Body of pancreas (tissue), 4 donors: ENCODE measurements at places on chromosomes 1 and 21. TPM values are rescaled to one million over a fixed set of nuclear protein-coding genes. Genes with fewer than 3 reads are reported as not detected.
A peak's percentile ranks its signal among the peaks of the same experiment; 100 is the strongest.

The CXADR gene
- 41.9 TPM for total RNA-seq

The PRXL2B gene
- 5.6 TPM for total RNA-seq

The TRIM17 gene
- not detected for total RNA-seq

The CHI3L2 gene
- not detected for total RNA-seq

The DYRK3 gene
- total RNA-seq = 4.7 TPM

- H3K27ac ChIP-seq = peak overlapping the region; percentile 43
- peak; percentile 91 for DNase-seq
- no peak overlapping the region for H3K4me3 ChIP-seq
- H3K4me1 ChIP-seq = peaks cover 42% of the 10 kb centered on the region
Measured at GRCh38 chr1:23403735-23404486, 20.6 kb downstream of the TCEA3 start.

GRCh38 chr1:107100331-107100984, 40.4 kb upstream of the NTNG1 start:
- H3K27me3 ChIP-seq = no peaks in the 10 kb centered on the region
- no peak overlapping the region for H3K4me3 ChIP-seq
- no peaks in the 10 kb centered on the region for H3K4me1 ChIP-seq
- H3K27ac ChIP-seq = no peak overlapping the region
- DNase-seq = no peak

GRCh38 chr1:231214918-231215680, 25.9 kb upstream of the GNPAT start:
- H3K36me3 ChIP-seq = no peaks in the 10 kb centered on the region
- no peak for DNase-seq
- no peak overlapping the region for H3K27ac ChIP-seq
- no peak overlapping the region for H3K4me3 ChIP-seq

- no peaks in the 10 kb centered on the region for H3K36me3 ChIP-seq
- no peaks in the 10 kb centered on the region for H3K4me1 ChIP-seq
- no peak overlapping the region for H3K27ac ChIP-seq
- H3K27me3 ChIP-seq = no peaks in the 10 kb centered on the region
- no peak overlapping the region for H3K4me3 ChIP-seq
Measured at GRCh38 chr1:219081943-219082925, 91.4 kb upstream of the LYPLAL1 start.

DNA sequence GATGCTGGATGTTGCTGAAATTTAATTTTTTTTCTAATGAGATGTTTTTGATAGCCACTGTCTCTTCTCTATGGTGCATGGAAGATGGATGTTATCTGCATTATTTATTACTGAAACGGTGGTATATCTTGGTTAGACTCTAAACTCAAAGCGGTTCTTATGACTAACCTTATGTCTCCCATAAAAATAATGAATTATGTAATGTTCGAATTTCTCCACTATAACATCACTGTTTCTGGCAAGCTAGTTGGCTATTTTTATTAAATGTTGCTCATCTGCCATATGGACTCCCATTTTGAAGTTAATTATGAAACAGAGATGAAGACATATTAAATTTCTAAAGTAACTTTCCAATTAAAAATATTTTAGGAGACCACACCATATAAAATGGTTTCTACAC, 808.6 kb upstream of the ADGRL4 start:
- DNase-seq = no peak
- H3K27ac ChIP-seq = no peak overlapping the region
- no peak overlapping the region for H3K4me3 ChIP-seq
- H3K27me3 ChIP-seq = no peaks in the 10 kb centered on the region
- H3K36me3 ChIP-seq = no peaks in the 10 kb centered on the region
- no peaks in the 10 kb centered on the region for H3K4me1 ChIP-seq

DNA sequence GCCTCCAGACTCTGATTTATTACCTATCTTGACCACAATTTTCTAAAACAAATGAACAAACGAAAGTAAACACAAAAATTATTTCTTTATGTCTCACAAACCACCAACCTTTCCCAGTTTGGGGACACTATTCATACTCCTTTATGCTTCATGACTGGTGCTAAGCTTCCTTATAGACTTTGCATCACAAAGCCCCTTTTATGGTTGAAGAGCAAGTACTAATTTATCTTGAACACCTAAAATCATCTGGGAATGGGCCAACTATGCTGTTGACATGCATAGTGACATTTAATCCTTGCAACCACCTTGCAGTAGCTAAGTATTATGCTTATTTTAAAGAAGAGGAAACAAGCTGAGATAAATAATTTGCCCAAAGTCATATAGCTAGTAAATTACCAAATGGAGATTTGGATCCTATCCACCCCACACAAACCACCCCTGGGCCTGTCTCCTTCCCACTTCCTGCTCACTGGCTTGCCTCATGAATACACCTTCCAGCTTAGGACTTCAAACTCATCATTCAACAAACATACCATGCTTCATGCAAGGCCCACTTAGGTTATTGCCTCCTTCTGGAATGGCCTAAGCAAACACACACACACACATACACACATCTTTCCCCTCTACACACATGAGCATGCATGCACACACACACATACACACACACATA, 192.2 kb downstream of the PLPP3 start:
- H3K36me3 ChIP-seq = no peaks in the 10 kb centered on the region
- DNase-seq = no peak
- no peak overlapping the region for H3K27ac ChIP-seq
- no peaks in the 10 kb centered on the region for H3K4me1 ChIP-seq
- no peak overlapping the region for H3K4me3 ChIP-seq

DNA sequence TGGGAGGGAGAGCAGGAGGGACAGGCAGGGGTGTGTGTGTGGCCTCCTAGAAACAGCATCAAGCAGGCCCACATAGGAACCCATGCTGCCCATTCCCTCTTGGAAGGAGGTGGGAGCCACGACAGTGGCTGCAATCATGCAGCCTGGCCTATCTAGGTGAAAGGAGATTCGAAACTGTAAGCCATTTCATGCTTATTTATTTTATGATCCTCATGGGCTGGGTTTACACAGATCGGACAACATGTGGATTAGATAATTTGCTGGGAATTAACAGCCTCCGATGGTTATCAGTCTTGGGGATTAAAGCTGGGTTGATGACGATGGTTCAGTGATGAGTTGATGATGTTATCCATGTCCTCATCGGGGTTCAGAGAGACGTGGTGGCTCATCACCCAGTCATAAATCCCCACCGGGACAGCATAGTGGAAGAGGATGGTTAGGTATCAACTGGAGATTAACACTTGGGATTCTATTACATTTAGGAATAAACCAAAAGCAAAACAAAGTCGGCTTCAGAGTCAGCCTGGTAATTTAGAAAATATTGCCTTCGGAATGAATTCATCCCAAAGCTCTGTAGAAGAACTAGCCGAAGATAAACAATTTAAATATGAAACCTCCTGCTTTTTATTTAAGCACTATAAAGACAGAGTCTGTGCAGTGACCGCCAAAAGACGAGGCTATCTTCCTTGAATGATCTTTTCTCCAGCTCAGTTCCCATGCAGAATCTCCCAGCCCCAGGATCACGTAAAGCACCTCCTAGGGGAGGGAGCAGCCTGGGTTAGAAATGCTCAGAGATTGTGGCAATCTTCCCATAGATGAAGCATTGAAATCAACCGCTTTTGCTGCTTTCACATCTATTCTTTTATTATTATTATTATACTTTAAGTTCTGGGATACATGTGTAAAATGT, 252.8 kb downstream of the FOXD2 start:
- peaks cover 7% of the 10 kb centered on the region for H3K27me3 ChIP-seq
- H3K36me3 ChIP-seq = no peaks in the 10 kb centered on the region
- no peak overlapping the region for H3K4me3 ChIP-seq
- no peak overlapping the region for H3K27ac ChIP-seq
- H3K4me1 ChIP-seq = no peaks in the 10 kb centered on the region
- DNase-seq = no peak

DNA sequence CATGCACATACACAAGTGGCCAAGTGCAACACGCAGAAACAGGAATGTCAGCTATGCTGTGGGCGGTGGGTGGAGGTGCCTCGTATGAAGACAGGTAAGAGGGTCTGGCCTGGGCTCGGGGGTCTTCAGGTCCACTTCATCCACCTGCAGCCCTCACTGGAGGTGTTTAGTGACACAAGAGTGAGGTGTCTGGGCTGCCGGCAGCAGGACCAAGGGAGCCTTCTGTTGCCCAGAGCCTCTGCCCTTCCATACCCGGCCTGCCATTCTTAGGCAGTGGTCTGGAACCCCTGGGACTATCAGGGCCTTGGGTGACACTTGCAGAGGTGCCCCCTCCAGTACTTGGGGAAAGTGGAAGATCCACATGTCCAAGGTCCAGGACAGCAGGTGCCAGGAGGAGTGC, 21.7 kb upstream of the ACTRT2 start:
- no peaks in the 10 kb centered on the region for H3K27me3 ChIP-seq
- DNase-seq = no peak
- no peak overlapping the region for H3K27ac ChIP-seq
- no peak overlapping the region for H3K4me3 ChIP-seq
- no peaks in the 10 kb centered on the region for H3K36me3 ChIP-seq
- no peaks in the 10 kb centered on the region for H3K4me1 ChIP-seq

GRCh38 chr1:11058595-11059154, 1.1 kb downstream of the SRM start:
- peak overlapping the region; percentile 99 for H3K4me3 ChIP-seq
- peaks cover 7% of the 10 kb centered on the region for H3K36me3 ChIP-seq
- H3K27ac ChIP-seq = peak overlapping the region; percentile 76

DNA sequence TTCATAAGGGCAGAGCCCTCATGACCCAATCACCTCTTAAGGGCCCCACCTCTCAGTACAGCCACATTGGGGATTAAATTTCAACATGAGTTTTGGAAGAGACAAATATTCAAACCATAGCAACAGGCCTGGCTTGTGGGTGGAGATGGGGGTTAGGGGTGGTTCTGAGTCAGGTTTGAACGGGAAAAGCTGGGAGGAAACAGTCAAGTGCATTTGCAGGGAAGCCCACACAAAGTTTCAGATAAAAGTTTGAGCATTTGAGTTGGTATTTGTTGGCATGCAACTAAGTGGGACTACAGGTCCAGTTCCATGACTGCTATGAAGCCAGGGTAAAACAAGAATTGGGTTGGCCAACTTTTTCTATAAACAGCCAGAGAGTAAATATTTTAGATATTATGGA, 21.0 kb upstream of the PADI2 start:
- H3K4me3 ChIP-seq = no peak overlapping the region
- DNase-seq = no peak
- H3K27me3 ChIP-seq = no peaks in the 10 kb centered on the region
- no peak overlapping the region for H3K27ac ChIP-seq
- H3K36me3 ChIP-seq = no peaks in the 10 kb centered on the region

- no peaks in the 10 kb centered on the region for H3K27me3 ChIP-seq
- H3K4me1 ChIP-seq = no peaks in the 10 kb centered on the region
- peak overlapping the region; percentile 67 for H3K27ac ChIP-seq
Measured at GRCh38 chr1:28354121-28354520, 15.4 kb upstream of the PHACTR4 start.

- no peaks in the 10 kb centered on the region for H3K36me3 ChIP-seq
- peaks cover 39% of the 10 kb centered on the region for H3K4me1 ChIP-seq
- H3K27ac ChIP-seq = peak overlapping the region; percentile 94
- H3K27me3 ChIP-seq = no peaks in the 10 kb centered on the region
Measured at GRCh38 chr21:32772281-32773047, 909 bp upstream of the PAXBP1 start.

DNA sequence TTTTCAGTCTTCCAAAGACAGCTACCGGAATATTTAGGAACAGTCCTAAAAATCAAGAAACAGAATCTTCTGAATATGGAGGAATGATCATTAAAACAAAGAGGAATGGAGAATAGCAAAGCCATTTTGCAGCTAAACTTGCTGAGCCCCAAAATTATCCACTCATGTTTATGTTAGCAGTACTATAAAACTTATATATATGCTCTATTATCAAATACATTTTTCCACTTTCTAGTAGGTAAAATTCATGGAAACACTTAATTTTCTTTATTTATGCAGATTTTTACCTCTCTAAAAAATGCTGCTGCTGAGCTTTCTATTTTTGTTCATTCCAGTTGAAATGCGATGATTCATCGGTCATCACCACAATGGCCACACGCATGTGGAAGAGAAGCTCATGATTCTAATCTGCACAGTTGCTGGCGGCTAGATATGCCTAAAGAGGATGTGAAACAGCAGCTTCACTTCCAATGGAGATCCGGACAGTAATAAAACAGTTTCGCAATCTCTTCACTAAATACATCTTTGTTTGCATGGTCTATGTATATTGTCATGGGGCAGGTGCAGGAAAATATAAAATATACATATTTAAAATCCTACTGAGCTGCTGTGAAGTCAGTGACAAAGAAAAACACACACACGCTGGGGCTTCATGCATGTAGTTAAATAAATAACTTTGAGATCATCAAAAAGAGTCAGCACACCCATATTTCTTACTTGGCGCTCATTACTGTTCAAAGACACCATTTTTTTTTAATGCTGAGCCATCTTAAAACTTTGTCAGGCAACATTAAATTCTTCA, 292.2 kb downstream of the SMYD3 start:
- no peaks in the 10 kb centered on the region for H3K27me3 ChIP-seq
- no peak overlapping the region for H3K4me3 ChIP-seq
- H3K4me1 ChIP-seq = no peaks in the 10 kb centered on the region
- no peaks in the 10 kb centered on the region for H3K36me3 ChIP-seq

DNA sequence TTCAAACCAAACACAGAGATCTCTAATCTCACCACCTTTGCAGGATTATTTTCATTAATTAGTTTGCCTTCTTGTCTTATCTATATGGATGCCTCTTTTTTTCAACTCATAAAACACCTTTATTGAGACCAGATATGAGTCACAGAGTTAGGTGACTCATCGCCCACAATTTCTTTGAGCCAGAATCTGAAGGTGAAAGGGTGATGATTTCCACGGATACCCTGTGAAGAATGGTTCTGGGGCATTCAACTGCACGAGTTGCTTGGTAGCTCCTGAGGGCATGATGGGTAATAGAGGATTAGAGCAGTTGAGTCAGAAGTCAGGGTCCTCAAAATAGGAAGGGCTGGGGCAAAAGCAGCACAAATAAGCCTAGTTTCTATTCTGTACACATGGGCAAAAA, 128.2 kb downstream of the TBX19 start:
- no peaks in the 10 kb centered on the region for H3K4me1 ChIP-seq
- no peaks in the 10 kb centered on the region for H3K27me3 ChIP-seq
- DNase-seq = no peak
- H3K27ac ChIP-seq = no peak overlapping the region
- H3K4me3 ChIP-seq = no peak overlapping the region
